ENCODE measurements at places on chromosomes 12 and 14.

DNA sequence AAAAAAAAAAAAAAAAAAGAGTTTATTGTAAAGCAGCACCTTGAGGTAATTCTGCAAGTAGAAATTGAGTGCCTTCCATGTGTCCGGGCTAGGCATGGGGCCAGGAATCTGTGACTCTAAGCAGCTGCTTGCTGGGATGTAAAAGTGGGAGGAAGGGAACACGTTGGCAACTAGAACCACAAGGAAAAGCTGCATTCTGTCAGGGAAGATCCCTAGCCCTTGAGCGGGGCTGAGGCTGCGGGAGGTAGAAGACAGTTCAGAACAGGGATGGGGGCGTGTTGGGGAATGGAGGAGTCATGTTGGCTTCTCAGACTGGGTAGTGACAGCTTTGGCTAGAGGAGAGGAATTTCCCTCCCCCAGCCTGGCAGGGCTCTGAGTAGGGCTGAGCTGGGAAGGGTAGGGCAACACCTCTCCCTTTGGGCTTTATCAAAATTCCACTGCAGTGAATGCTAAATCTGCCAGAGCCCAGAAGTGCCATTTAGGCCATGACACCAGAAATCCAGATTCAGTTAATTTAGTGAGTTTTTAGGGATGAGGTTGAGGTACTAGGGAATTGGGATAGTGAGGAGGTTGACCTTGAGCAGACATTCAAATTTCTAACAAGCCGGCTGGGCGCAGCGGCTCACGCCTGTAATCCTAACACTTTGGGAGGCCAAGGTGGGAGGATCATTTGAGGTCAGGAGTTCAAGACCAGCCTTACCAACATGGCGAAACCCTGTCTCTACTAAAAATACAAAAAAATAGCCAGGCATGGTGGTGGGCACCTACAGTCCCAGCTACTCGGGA, 3.4 kb upstream of the TRAFD1 start:
- no peak for DNase-seq

DNA sequence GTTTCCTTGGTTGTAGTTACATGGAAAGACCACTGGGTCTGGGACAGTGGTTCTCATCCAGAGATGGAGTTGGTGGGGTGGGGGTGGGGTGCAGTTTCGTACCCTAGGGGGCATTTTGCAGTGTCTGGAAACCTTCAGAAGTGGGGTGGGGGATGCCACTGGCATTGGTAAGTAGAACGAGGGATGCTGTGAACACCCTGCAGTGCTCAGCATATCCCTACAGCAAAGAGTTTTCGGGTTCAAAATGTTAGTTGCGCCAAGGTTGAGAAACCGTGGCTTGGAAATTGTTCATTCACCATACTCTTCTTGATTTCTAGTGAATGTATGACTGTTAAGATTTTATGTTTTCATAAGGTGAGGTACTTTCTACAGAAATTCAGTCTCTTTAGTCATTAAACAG, 28.7 kb downstream of the TRAF3 start:
- no peak for DNase-seq

DNA sequence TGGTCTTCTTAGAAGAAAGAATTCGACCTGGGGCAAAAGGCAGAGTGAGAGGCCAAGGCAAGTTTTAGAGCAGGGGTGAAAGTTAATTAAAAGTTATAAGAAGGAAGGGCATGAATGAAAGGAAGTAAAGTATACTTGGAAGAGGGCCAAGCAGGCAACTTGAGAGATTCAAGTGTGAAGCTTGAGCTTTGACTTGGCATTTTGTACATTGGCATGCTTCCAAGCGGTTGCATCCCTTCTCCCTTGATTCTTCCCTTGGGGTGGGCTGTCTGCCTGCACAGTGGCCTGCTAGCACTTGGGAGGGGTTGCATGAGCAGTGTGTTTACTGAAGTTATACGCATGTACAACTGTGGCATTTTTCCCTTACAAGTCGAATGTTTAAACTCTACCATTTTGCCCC, 74.8 kb upstream of the MGAT4C start:
- DNase-seq = no peak

- DNase-seq = no peak
Observed at GRCh38 chr12:41101806-41102205, 86.3 kb upstream of the PDZRN4 start.

DNA sequence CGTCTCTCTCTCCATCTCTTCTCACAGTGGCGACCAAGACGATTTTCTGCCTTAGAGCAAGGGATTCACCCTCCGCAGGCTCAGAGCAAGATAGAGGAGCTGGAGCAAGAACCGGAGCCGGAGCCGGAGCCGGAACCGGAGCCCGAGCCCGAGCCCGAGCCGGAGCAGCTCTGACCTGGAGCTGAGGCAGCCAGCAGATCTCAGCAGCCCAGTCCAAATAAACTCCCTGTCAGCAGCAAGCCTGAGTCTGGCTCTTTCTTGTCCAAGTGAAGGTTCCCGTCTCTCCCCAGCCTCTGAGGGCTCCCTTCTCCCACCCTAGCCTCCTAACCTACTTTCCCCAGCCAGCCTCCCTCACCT, 5.9 kb downstream of the LAG3 start:
- no peak for DNase-seq

DNA sequence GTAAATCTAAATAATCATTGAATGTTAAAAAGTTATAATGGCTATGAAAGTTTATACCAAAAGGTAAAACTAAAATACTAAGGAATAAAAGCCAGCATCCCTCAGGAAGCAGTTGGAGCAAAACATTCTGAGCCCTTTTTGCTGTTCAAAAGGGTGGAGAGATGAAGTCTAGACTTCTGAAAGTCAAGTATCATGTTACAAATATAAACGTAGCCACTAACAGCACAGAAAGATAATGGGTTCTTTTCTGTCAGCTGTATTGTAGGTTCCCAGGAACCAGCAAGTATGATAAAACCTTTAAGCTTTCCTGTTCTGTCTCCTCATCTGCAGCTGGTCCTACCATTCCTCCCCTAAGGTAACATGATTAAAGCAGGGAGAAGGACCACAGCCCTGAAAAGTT, 16.4 kb upstream of the PLD4 start:
- DNase-seq = no peak

GRCh38 chr12:27711317-27711682, 668 bp downstream of the MRPS35 start:
- DNase-seq = peak; percentile 49

GRCh38 chr14:85711620-85712019, 181.7 kb downstream of the FLRT2 start:
- DNase-seq = no peak

- DNase-seq = peak; percentile 16
Observed at GRCh38 chr12:9634177-9634803, 26.6 kb upstream of the KLRB1 start.

DNA sequence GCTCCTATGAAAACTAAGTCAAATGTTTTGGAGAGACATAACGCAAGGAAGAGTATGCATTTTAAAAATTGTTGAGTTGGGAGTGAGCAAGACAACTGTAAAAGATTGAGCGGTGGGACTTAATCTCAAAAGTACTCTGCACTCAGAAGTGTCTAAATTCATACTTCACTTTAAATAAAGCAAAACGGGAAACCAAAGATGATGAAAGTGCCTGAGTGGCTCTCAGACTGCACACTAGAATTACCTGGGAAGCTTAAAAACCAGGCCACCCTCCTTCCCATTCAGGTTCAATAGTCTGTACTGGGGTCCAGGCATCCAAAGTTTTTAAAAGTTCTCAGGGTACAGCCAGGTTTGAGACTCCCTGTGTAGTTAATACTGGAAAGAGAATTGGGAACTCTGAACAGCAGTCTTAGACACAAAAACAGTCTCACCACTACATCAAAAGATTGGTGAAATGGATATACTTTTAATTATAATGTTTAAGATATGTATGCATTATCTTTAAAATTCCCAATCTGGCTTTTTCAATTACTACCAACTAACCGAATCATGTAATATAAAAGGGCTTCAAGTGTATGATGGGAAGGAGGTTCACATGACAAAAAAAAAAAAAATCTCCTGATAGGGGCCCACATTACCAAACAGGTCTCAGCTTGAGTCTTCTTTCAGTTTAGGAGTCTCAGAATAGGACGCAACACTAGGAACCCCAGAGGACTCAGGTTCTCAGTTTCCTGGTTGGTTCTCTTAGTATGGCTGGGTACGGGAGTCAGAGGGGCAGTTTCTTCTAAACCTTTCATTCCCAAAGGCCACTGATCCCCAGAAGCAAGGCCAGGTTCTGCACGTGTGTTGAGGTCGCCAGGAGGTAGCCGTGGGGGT, 1.0 kb downstream of the HOMEZ start:
- no peak for DNase-seq

- no peak for DNase-seq
Observed at GRCh38 chr12:122865268-122866231, 30.3 kb downstream of the HIP1R start.

- no peak for DNase-seq
Observed at GRCh38 chr12:116650585-116651087, 87.2 kb downstream of the SPRING1 start.

DNA sequence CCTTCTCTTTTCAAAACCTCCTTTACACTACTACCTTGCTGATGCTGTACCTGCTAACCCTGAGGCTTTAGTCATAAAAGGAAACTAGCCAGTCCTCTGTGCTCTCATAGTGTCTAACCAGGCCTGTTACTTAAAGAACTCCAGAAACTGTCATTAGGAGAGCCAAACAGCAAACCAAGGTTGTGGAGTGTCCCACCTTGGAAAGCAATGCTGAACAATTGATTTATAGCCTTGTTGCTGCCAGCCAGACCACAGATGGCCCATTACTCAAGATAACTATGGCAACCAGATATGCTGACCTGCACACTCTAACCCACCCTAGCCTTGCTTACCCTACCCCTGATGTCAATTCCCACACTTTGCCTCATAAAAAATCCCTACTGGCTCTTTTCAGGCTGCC, 26.5 kb upstream of the BCAT1 start:
- no peak for DNase-seq

- no peak for DNase-seq
Observed at GRCh38 chr14:68704736-68705720, 87.8 kb downstream of the ZFP36L1 start.

DNA sequence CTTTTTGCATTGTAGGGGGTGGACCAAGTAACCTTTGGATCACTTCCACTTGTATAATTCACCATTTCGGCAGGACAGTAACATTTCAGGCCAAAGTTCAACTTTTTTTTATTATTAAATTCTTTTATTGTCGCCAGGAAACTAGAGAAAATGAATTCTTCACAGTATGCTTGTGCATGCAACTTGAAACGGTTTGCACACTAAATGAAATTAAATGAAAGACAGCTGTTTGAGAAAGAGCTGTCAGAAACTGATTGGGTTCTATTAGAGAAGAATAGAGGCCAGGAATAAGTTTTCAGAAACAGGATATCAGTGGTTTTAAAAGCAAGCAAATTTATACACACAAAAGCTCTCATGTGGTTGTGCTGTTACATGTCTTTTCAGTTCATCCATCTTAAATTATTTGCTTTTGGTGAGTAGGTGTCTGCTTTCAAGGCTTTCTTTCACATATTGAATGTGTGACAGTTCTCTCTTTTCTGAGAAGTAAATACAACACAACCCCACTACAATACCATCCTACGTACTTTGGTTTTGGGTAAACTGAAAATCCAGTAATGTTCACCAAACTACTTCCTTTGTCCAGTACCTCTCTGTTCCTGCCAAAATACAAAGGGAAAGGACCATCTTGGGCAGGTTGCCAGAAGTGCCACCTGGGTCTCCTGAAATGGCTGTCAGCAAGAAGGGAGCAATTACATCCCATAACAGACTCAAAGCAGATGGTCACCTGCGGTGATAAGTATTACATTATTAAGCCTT, 291.7 kb downstream of the RAD51B start:
- DNase-seq = peak; percentile 92

DNA sequence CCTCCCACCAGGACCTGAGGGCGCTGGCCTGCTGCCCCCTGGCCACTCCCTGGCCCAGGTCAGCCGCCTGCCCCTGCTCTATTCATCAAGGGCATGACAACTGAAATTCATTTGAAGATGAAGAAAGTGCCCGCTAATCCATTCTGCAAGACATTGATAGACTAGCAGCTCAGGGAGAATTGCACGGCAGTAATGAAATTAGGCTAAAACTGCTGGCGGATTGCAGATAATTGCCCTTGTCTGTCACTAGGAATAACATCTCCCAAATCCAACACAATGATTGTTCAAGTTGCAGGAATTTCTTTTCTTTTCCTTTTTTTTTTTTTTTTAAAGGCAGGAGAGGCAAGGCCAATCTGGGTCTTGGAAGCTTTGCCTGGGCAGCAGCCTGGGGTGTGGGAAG, 44.5 kb downstream of the MVK start:
- DNase-seq = no peak

- DNase-seq = no peak
Observed at GRCh38 chr12:45338272-45338671, 122.4 kb downstream of the ANO6 start.

DNA sequence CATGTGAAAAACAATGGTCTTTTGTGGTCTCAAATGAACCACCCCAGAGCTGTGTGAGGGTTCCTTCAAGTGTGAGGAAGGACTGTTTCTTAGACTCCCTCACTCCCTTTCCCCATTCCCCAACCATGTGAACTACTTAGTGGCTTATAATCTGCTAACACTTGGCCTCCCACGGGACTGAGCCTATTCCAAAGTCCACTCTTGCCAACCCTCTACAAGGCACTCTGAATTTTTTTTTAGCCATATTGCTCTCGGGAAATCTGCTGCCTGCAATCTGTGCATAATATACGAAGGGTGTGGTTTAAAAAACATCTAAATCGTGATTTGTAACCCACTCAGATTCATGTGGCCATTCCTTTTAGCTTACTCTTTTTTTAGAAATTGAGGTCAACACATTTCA, 2.6 kb downstream of the SVOP start:
- DNase-seq = no peak

DNA sequence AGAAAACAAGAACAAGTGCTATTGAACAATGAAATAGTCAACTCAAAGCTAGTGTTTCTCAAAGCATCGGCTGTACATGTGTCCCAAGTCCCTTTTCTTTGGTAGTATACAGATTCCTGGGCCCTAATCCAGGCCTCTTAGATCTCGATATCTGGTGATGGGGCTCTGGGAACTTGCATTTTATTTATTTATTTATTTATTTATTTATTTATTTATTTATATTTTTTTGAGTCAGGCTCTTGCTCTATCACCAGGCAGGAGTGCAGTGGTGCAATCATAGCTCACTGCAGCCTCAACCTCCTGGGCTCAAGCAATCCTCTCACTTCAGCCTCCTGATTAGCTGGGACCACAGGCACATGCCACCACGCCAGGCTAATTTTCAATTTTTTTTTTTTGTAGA, 17.1 kb downstream of the SYNDIG1L start:
- DNase-seq = no peak

DNA sequence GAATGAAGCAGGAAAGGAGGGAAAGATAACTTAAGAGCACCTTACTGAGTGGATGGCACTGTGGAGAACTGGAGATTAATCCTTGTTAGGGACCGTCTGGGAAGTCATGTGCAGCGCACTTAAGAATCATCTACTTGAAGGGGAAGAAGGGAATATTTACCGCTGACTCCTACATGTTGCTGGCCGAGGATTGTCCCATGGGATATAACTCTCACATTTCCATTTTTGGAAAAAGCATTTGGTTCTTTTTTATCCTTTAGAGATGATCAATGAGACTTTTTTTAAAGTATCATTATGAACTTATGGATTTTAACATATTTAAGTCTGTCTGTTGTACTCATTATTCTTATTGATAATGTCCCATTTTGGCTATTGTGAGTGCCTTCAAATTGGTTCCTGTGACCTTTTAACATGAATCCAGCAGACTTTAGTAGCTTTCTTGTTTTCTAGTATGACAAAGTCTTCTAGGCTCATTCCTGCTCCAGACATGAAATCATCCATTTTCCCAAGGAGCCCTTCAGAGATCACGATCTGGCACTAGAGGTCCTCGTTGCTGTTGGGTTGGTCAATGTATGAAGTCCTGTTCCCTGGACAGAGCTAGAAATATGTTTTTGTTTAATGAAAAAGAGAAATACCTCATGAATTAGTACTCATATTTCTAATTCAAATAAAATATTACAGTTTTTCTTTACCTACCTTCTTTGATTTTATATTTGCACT, 20.2 kb upstream of the FAM234B start:
- DNase-seq = no peak

GRCh38 chr14:103346286-103346685, 12.2 kb downstream of the EIF5 start:
- DNase-seq = no peak

All from NCI-H2081 (cell line).